ENCODE measurements at places on chromosomes 3 and 15.

DNA sequence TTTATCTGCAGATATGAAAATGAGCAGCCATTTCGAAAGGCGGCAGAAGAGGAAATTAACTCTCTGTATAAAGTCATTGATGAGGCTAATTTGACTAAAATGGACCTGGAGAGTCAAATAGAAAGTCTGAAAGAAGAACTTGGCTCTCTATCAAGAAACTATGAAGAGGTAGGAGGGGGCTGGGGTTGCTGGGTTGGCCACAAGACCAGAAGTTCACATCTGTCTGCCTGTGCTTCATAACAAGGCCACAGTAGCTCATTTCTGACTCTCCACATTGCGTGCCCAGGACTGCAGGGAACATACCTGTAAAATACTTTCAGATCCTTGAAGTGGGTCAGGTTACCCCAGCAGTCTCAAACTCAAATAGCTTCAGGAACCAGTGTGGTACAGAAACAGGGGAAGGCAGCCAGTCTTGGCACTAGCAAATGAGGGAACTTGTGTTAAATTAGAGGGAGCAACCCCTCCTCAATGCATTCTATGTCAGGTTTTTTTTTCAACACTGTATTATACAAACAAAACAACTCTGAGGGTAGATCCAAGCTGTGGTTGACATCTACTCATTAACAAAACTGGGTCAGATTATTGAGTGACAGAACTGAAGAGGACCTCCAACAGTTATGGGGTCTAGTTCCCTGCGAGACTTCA, 48.7 kb downstream of the BFSP2 start:
- DNase-seq = peak; percentile 47

- no peak for DNase-seq
Observed at GRCh38 chr3:192675958-192676649, 51.2 kb downstream of the FGF12 start.

DNA sequence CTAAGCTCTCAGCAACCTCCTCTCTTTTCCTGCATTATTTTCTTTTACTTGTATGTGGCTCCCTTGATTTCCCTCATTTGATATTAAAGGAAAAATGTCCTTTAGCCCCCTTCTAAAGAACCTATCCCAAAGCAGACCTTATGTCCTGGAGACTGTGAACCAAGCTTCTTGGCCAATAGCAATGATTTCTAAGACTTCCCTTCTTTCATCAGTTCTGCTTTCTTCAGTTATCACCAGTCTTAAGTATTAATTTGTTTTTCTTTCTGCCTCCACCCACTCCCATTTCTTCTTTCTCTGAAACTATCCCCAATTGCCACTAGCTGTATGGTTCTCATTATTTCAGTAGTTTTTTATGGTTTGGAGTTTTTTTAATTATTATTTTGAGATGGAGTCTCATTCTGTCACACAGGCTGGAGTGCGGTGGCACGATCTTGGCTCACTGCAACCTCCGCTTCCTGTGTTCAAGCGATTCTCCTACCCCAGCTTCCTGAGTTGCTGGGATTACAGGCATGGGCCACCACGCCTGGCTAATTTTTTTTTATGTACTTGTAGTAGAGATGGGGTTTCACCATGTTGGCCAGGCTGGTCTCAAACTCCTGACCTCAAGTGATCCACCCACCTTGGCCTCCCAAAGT, 12.1 kb downstream of the TMOD3 start:
- no peak for DNase-seq

- no peak for DNase-seq
Observed at GRCh38 chr3:128781164-128781563, 55.2 kb downstream of the RAB7A start.

- peak; percentile 2 for DNase-seq
Observed at GRCh38 chr3:189512039-189512438, 119.2 kb upstream of the TP63 start.

DNA sequence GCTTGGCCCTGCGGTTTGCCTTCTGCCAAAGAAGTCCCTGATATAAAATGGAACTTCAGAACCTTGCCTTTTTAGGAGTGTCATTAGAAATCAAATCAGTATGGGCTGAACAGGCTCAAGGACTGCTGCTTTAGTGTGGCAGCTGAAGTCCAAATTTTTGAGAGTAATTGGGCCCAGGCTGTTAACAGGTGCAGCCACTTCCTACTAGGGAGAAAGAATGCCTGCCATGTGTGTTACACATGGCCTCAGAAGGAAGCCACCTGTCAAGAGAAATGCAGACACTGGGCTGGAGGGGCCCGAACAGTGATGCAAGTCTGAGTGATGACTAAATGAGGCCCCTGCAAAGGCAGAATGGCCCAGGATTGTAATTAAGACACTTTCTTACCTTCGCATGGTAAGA, 786.7 kb upstream of the CFAP20DC start:
- DNase-seq = no peak

DNA sequence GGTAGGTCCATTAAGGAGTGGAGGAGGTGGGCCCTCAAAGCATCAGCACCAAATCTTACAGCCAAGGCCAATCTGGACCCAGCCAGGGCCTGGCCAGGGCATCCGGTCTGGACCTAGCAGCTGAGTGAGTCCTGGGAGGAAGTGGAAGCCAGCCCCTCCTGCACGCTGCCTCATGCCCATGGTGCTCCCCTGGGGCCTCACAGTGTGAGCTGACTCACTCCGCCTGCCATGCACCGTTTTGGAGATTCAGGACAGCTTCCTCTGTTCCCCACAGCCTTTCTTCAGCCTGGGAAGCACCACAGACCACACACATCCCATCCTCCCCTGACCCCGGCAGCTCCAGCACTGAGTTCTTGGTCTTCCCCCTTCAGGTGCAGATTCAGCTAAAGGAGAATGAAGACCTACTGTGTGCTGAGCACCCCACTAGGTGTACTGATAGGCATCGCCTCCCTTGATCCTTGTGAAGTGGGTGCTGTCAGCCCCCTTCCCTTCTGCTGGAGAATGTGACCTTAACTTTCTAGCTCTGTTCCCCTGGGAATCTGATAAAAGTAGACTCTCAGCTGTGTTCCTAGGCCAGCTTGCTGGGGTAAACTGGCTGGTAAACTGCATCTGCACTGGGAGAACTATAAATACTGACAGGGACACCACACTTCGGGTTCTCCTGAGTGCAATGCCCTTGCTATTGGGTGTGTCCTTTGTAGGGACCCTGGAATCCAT, 36.8 kb upstream of the SEC13 start:
- DNase-seq = no peak

- no peak for DNase-seq
Observed at GRCh38 chr3:127320529-127321121, 32.8 kb upstream of the PRR20G start.

DNA sequence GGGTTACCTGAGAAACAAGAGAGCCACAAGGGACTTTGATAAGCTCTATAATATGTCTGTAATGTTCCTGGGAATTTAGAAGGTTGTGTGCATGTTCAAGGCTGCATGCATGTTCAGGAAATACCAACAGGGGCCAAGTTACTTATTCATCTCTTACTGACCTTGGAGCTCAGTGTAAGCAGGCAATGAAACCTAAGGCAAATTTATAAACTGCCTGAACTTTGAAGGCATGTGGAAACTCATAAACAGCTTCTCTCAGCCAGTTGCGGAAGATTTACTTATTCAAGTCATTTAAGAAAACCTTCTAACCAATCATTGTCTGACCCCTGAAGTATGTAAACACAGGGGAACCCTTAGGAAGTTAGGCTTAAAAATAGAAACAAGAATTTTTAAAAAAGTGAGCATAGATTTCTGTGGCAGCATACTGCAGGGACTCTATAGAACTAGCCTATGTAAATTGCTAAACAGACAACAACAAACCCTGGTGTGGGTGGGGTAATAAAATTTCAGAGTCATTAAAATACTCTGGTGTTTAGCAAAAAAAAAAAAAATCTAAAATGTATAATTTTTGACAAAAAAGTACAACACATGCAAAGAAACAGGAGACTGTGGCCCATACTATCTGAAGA, 57.2 kb downstream of the SLC15A2 start:
- no peak for DNase-seq

DNA sequence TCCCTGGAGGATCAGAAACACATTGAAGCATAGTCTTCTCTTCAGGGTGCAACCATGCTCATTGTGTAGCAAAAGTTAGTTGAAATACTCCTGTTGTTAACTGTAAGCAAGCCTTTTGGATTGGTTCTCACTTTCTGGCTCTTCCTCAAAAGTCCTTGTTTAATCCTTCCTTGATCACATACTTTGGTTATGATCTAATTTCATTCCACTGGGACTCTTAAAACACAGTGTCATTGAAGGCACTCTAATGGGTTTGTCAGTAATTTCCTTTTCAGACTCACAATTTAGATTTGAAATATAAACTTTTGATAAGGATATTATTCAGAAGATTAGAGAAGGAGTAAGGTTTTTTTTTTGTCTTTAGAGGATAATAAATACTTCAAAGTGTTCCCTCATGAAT, 451.7 kb upstream of the SGO1 start:
- DNase-seq = no peak

Data from SIG-M5 (cell line).